ENCODE measurements at places on chromosomes 13 and 19.

DNA sequence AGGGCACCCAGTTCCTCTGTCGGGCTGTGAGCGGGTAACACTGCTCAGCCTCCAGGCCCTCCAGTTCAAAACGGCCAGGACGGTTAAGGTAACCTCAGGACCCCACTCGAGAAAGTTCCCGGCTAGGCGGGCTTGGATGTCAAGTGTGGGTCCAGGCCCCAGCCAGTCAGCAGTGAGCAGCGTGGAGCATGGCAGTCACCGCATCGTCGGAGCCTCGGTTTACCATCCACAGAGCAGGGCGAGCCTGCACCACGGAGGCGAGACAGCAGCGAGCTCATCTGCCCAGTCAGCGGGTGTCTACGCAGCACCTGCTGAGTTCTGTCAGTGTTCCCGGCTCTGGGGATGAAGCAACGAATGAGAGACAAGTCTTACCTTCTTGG, 8.0 kb upstream of the CNOT3 start:
- no peak for DNase-seq

GRCh38 chr13:28044608-28045007, 55.8 kb downstream of the FLT3 start:
- no peak for DNase-seq

DNA sequence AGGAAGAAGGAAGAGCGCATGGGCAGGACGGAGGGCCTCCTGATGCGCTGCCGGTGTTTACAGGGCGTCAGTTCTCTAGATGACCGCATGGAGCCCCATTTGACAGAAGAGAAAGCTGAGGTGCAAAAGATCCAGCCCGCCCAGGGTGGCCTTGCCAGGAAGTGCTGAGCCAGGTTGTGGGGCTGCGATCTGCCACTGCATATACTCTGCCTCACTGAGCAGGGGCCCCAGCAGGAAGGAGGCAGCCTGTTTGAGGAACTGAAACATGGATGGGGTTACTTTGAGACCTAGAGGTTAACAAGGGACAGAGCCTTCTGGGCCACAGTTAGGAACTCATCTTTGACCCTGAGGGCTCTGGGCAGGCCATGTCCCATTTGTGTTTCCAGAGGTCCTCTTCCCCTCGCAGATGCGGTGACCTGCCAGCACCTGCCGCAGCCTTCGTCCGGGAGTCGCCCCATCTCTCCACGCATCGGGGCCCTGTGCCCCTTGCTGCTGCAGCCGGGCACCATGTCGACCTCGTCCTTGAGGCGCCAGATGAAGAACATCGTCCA, 3.2 kb downstream of the EPN1 start:
- no peak for DNase-seq

GRCh38 chr13:98353750-98354149, 176.7 kb upstream of the RNF113B start:
- no peak for DNase-seq

DNA sequence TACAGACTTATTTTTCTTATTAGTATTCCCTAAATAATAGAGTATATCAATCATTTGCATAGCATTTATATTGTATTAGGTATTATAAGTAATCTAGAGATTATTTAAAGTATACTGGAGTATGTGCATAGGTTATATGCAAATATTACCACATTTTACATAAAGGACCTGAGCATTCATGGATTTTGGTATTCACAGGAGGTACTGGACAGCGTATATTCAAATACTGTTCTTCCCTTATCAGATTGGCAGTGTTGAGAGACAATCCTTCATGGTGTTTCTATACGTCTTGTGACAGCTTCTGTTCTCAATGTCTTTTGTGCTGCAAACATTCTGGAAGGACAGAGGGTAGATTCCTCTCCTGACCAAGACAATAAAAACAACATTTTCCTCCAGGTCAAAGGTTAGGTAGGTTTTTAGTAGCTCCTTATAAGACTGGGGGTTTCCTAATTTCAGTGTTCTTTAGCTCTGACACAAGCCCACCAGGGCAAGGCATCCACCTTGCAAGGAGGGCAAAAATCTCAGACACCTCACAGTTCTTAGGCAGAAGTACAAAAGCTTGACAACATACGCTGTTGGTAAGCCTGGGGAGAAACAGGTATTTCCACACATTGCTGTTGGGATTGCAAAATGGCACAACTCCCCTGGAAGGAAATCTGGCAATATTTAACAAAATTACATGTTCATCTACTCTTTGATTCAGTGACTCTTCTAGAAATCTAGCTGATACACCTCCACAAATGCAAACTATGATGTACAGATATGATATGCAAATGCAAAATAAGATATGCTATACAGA, 20.6 kb upstream of the PCCA start:
- DNase-seq = no peak

DNA sequence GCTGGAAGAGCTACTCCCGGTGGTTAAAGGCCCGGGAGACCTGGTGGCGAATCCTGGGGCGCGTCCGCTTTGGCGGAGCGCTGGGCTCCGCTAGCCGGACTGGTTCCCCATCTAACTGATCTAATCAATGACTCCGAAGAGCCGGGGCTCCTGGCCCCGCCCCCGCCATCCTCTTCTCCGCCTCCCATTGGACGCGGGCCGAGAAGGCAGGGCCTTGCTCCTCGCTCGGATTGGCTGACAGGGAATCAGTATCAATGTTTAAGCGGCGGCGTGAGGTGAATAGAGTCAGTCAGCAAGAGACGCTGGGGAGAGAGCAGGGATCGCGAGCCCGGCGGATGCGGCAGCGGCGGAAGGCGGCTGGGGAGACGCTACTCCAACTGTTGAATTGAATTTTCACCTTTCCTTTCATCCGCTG, 1.7 kb upstream of the PCDH17 start:
- no peak for DNase-seq

DNA sequence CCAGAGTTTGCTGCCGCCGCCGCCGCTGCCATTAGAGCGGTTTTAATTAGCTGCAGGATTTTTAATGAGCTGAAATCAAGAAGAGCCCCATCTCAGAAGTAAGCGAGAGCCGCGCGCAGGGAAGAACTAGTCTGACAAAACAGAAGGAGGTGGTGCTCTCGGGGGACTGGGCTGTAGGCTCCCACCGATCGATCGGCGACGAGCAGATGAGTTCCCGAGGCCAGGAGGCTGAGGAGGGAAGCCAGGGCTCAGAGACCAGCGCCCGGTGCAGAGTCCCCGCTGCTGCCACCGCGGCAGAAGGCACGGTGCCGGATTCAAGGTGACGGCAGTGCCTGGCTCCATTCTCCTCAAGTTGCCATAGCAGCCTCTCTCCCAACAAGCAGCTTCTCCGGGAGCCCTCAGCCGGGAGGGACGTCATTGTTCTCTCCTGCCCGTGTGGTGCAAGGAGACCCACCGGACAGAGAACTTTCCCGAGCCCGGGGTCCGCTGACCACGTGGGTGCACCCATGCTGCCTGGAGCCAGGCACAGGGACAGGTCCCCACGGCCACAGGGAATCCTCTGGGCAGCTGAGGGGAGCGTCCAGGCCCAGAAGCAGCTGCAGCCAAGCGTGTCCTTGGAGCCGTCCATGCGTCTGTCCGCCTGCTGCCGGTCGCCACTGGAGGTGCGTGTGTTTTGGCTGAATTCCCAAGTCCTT, 62.9 kb downstream of the CHST8 start:
- peak; percentile 38 for DNase-seq

DNA sequence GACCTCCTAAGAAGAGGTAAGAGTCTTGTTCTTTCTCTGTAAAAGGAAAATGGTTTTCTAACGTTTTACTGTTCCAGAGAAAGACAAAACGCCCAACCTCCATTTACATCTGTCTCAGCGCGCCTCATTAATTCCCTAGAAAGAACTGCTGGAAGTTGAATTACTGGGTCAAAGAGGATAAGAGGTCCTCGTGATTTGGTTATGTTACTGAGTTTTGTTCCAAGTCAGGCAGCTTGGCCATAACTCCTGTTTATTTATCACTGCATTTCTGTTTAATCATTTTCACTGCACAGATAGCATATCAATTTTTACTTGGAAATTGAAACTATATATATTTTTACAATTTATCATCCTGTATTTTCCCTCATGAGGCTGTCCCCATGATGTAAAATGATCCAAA, 112.9 kb upstream of the PEG3 start:
- no peak for DNase-seq

DNA sequence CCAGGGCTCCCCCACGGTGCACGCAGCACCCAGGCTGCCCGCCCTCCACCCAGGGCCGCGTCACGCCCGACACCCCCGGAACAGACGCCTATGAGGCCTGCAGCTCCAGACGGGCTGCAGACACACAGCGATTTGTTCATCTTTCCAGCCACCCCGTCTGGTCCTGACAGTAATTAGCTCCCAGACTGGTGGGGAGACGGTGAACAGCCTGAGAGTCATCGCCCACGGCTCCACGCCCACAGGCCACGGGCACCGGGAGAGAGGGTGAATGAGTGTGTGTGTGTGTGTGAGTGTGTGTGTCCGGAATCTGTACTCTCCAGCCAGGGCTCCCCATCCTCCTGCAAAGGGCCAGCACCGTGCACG, 18.1 kb downstream of the GADD45B start:
- DNase-seq = no peak

- DNase-seq = no peak
These were observed 147.8 kb downstream of the SLITRK6 start for GRCh38 chr13:85651440-85651839.

GRCh38 chr13:78597602-78597932, 5.8 kb downstream of the POU4F1 start:
- no peak for DNase-seq

DNA sequence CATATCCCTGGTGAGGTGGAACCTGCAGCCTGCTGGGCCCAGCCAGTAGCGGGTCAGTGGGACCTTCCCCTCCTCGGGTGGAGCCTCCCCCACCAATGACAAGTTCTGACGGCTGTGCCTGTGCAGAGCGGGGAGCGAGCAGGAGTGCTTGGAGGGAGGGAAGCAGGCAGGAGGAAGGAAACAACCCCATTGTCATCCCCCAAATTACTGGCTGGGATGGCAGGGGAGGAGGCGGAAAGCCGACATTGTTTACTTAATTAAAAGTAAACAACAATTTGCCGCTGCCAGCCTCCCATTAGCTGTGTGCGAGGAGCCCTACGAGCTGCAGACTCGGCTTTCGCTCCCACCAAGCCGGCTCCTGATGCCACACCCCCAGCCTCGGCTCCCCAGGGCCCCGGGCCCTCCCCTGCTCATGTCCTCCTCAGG, 45.5 kb downstream of the LYL1 start:
- DNase-seq = peak; percentile 82

GRCh38 chr13:32150239-32150638, 118.7 kb downstream of the FRY start:
- DNase-seq = no peak

DNA sequence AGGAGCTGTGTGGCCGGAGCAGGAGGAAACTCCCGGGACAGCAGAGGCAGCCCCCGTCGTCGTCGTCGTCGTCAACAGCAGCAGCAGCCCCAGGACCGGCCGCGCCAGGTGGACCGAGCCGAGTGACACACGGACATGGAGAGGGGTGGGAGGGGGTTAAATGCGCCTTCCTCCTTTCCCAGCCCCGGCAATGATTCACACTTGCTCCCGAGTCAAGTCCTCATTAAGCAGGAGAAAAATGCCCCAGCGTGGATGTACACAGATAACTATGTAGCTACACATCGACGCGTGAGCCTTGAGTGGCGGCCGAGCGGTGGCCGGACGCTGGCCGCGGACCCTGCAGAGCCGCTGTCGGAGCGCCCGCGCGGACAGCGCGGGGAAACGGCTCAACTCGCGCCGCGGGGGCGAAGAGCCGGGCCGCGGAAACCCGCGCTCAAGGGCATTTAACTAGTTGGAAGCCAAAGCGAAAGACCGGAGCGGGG, 645 bp downstream of the UBL3 start:
- DNase-seq = peak; percentile 12

DNA sequence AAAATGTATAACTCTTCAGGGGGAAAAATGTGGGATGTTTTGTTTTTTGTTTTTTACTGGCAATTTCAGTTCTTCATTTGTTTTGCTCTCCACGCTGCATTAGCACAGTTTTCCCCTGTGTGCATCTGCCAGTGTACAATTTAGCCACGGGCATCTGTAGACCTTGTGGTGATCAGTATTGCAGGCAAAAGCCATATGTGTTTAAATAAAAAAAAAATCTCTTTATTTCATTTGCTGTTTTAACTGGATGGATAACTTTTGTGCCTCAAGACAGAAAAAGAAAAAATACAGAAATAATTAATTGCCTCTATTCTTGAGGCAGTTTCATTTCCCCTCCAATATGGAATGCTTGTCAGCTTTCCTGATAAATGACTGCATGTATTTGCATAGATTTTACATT, 7.9 kb upstream of the MAB21L1 start:
- DNase-seq = no peak

DNA sequence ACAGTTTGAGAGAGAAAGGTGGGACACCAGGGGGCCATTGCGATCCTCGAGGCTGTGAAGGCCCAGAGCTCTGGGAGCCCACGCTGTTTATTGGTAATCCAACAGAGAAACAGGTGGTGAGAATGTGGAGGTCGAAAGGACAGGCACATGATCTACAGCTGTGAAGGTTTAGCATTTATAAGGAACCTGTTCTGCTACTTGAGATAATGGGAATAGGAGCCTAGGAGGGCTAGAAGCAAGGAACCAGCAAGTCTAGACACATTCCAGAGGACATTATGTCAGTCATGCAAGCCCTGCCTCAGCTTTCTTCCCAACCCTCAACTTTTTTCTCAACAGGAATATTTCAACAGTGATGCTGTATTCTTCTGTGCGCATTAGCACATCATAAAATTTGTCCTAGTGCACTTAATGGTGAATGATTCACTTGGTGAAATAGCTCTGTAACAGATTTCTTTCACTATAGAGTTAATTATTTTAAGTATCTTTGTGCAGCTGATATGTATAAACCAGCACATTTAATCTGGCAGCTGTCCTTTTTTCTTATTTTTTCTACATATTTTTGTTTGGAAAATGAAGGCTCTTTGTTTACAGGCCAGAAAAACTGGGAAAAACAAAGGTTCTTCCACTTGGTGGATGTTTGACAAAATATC, 25.4 kb downstream of the ZNF90 start:
- no peak for DNase-seq

GRCh38 chr19:39030854-39031367, 1.4 kb downstream of the FBXO27 start:
- no peak for DNase-seq

DNA sequence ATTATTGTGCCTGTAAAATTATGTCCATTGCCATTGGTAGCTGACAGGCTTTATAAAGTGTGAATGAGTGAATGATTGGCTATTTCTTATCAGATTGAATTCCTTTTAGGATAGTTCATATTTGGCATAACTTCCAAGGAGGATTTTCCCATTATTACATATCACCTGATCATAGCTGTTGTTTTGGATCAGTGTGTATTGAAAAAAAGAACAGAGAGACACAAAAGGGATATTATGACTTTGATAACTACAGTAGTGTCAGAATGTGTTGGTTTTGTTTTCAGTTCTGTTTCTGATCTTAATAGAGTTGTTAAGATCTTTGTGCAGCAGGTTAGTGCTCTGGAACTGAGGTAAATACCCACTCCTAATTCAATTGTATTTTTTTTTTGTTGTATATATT, 103.8 kb downstream of the LRCH1 start:
- DNase-seq = no peak

GRCh38 chr13:110581506-110582185, 20.1 kb upstream of the RAB20 start:
- DNase-seq = no peak

GRCh38 chr19:3073159-3073563, 10.9 kb upstream of the TLE5 start:
- DNase-seq = peak; percentile 40
